Kidney (tissue), 22 donors: ENCODE measurements at places on chromosomes 6 and 20. TPM values are rescaled to one million over a fixed set of nuclear protein-coding genes. Genes with fewer than 3 reads are reported as not detected.

The LY6G6D gene
- total RNA-seq, result not detected

The MAS1 gene
- not detected for total RNA-seq

The LY6G6F gene
- not detected for total RNA-seq

The ACTL10 gene
- 3.0 TPM for total RNA-seq

- DNase-seq, result no peak
- no peaks in the 10 kb centered on the region for H3K36me3 ChIP-seq
- H3K27ac ChIP-seq, result no peak overlapping the region
Observed at GRCh38 chr6:151822252-151823111, 15.0 kb downstream of the ESR1 start.

DNA sequence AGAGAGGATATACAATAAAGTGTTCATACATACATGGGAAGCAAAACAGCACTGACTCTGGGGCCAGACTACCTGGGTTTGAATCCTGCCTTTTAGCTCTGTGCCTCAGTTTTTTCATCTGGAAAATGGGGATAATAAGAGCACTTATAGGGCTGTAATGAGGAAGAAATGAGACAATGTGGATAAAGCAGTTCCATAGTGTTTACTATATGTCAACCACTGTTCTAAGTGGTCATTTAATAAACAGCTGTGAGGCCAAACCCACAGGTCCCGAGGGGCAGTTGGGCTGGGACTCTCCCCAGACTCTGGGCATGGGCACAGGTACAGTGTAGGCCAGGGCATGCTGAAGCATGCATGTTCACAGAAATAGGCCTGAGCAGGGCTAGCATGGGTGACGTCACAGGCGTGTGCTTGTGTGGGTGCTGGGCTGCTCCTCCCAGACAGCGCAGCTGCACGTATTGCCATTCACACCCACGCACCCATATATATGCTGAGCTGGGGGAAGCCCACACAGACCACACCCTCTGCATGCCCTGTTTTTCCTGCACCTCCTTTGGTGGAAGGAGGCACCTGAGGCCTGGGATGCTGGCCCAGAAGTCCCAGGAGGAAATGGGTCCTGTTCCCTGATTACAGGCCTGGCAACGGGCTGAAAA is 3.5 kb upstream of the PLCG1 start:
- H3K4me3 ChIP-seq, result no peak overlapping the region
- H3K4me1 ChIP-seq, result no peaks in the 10 kb centered on the region
- H3K36me3 ChIP-seq, result no peaks in the 10 kb centered on the region
- no peak overlapping the region for H3K27ac ChIP-seq
- no peaks in the 10 kb centered on the region for H3K27me3 ChIP-seq
- DNase-seq, result no peak

DNA sequence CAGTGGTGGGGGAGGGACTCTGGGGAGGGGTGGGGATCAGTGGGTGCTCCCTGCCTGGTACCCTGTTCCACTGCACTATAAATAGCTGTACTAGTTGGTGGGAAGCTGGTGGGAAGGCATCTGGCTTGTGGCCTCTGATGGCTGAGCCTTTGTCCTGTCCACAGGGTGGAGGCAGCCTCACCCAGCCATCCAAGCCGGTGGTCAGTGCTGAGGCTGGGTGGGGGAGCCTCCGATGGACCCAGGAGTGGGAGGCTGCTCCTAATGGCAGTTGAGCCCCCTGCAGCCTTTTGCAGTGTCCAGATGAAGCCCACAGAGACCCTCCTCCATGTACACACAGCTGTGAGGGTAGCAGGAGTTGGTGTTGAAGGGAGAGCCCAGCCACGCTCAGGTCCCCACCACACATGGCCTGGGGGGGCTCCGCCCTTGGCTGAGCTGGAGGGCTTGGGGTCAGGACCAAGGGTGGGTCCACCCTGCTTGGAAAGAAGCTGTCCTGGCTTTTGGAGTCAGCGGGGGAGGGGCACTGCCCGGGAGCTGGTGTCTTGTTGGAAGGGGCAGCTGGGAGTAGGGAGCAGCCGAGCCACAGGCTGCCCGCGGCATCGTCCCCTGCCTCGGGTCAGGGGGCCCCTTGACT is 2.5 kb downstream of the PPDPF start:
- H3K27ac ChIP-seq, result no peak overlapping the region
- no peaks in the 10 kb centered on the region for H3K4me1 ChIP-seq
- no peaks in the 10 kb centered on the region for H3K27me3 ChIP-seq
- H3K4me3 ChIP-seq, result no peak overlapping the region
- H3K36me3 ChIP-seq, result no peaks in the 10 kb centered on the region

DNA sequence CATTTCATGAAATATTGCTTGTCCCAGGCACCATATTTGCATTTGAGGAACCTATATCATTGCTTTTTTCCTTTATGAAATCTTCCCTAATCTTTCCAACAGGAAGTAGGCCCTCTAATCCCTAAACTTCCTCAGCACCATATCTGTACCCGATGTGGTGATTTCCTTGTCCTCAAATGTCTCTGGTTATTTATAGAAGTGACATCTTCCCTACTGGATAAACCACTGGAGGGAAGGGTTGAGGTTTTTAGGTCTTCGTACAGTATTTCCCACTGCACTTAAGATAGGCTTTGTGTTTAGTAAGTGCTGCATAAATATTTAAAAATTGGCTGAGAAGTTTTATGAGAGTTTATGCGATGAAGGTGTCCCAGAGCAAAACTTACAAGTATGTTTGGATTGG is 54.9 kb upstream of the TMEM170B start:
- no peak for DNase-seq
- H3K27ac ChIP-seq, result no peak overlapping the region
- no peaks in the 10 kb centered on the region for H3K36me3 ChIP-seq
- no peak overlapping the region for H3K4me3 ChIP-seq
- H3K4me1 ChIP-seq, result peaks cover 2% of the 10 kb centered on the region
- no peaks in the 10 kb centered on the region for H3K27me3 ChIP-seq

DNA sequence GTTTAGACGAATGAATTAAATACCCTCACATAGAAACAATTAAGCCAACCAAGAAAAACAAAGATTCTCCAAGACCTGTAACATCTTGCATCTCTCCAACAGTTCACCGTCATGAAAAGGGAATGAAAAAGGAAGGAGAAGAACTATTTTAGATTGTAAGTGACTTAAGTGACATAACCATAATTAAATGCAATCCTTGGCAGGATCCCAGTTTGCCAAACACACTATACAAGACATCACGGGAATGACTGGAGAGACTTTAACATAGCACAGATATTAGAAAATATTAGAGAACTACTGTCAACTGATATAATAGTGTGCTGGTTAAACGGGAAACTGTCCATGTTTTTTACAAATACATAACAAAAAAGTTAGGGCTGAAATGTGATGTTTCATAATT is 22.2 kb downstream of the EPB41L2 start:
- H3K27me3 ChIP-seq, result no peaks in the 10 kb centered on the region
- no peak overlapping the region for H3K27ac ChIP-seq
- H3K4me3 ChIP-seq, result no peak overlapping the region
- no peaks in the 10 kb centered on the region for H3K4me1 ChIP-seq
